ENCODE measurements at places on chromosomes 11 and 22.
A peak's percentile ranks its signal among the peaks of the same experiment; 100 is the strongest.

- no peak for DNase-seq
Observed at GRCh38 chr11:6505577-6506240, 8.6 kb downstream of the DNHD1 start.

- DNase-seq, result no peak
Observed at GRCh38 chr11:12606597-12606996, 67.6 kb upstream of the TEAD1 start.

- no peak for DNase-seq
Observed at GRCh38 chr11:131070365-131070764, 154.1 kb upstream of the SNX19 start.

- DNase-seq, result no peak
Observed at GRCh38 chr11:75158241-75158640, 7.3 kb downstream of the SLCO2B1 start.

- DNase-seq, result no peak
Observed at GRCh38 chr11:57324154-57324885, 432 bp downstream of the TNKS1BP1 start.

DNA sequence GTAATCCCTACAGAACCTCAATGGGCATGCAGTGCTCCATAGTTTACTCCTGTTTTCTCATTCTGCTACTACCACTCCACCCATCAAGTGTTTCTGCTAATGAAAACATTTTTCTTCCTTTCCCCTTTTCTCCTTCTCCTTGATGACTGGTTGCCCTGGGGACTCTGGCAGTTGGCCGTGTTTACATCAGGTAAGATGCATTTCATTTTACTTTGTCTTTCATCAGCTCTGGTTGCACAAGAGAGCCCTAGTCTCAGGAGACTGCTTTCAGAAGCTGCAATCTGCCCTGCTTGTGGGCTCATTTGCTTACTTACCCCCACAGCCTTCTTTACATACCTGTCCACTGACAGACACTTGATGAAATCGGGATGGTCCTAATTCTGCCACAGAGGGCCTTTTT lies 19.6 kb upstream of the LIMK2 start:
- no peak for DNase-seq

DNA sequence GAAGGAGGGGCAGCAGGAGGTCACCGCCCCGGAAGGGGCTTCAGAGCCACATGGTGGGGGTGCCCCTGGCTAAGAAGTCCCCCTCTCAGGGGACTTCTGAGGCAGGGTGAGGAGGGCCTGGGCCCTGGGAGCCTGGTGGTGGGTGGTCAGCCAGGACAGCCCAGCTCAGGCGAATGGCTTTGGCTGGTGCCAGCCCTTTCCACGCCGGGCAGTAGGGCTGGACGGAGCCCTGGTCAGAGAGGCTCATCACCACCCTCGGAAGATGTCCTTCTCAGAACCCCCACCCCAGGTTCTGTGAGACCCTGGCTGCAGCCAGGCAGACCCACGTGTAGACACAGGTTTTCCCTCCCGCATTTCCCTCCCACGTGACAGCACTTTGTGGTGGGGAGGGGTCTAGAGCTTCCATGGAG lies 35.9 kb downstream of the OSBPL5 start:
- DNase-seq, result no peak

DNA sequence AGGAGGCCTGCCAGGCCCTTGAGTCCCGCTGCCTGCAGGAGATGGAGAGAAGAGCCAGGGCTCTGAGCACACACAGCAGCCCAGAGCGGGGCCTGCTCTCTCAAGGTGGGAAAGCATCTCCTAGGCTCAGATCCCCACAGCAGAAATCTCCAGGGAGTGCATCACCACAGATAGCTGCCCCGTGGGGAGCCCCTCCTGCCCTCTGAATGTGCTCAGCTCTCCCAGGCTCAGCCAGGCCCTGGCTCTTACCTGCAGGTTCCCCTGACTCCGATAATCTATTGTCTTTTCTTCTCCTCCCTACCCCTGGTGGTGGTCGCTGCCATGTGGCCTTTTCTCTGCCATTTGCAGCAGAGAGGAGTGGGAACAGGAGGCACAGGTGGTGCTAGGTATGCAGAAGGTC lies 49.9 kb downstream of the BTG4 start:
- DNase-seq, result no peak

DNA sequence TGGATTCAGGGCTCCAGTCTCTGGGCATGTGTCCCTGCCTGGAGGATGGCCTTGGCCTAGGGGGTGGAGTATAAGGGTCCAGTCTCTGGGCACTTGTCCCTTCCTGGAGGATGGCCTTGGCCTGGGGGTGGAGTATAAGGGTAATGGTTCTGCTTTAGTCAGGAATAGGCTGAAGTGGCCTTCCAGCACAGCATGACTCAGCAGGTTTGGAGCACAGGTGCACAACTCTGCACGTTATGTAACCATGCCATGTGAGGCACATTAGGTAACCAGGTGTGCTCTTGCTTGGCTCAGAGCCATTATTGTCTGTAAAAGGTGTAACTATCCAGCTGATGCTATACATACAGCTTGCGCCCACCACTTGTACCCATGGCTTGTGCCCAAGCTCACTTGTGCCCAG lies 48.4 kb upstream of the POLD3 start:
- no peak for DNase-seq

DNA sequence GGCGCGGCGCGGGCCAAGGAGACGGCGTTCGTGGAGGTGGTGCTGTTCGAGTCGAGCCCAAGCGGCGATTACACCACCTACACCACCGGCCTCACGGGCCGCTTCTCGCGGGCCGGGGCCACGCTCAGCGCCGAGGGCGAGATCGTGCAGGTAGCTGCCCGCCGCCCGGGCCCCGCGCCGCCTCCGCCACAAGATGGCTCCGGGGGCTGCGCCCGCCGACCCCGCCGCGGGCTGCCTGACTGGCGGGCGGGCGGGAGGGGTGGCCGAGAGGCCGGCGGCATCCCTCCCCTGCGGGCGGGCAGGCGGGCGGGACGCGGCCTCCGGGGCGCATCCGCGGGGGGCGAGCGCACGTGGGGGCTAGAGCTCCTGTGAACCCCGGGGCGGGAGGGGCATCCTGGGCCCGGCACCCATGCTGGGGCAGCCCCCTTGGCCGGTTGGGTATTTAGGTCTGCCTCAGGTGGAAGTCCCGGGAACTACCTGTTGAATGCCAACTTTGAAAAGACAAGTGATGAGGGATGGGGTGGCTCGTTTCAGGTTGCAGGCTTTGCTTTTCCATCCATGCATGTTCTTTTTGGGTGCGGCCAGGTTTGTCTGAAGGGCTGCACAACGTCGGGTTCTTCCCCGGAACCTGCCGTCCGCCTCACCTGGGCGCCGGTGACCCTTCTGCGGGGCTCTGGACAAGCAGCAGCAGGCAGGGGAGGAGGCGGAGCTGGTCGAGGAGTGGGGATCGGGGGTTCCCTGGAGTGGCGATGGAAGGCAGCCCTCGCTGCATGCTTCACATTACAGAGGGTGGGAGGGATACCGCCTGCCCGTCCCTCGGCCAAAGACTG lies 760 bp downstream of the ZNRF3 start:
- DNase-seq, result no peak

DNA sequence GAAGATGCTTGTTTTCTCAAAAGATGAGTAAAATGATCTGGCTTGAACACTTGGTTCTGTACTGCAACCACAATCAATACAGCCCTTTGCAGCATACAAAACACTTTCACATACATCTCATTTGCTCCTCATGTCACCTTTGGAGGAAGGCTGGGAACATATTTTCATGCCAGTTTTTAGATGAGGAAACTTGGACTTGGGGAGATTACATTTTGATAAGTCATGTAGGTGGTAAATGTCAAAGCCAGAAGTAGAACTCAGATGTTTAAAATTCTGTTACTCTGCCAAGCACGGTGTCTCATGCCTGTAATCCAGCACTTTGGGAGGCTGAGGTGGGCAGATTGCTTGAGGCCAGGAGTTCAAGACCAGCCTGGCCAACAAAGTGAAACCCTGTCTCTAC lies 121.8 kb downstream of the MICAL2 start:
- DNase-seq, result no peak

DNA sequence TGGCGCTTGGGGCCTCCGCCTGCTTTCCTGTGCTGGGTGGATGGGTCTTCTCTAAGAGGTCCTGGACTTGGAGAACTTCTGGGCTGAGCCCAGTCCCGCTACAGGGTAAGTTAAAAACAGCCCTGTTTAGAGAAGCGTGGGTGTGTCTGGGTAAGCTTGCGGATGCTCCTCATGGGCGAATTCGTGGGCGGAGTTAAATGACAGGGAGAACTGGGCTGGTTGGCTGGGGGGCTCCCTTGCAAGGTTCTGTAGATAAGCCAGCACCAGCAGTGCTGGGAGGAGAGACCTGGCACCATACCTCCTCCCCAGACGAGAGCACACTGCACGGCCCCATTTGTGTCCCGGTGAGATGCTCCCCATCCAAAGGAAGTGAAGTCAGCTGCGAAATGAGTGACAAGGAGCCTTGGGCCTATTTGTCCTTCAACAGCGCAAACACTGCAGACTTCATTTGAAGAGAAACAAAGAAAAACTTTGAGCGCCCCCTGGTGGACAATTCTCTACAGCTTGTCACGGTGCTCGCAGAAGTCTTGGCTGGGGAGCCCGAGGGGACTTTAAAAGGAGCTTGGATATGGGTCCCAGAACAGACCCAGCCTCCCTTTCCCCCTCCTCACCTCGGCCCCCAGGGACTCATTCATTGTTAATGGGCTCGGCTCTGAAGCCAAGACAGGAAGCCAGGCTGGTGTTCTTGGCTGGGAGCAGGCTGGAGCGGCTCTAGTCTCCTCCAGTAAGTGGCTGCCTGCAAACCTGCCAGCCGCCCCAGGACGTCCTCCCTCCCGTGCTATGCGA lies 39.5 kb downstream of the TP53I11 start:
- peak; percentile 52 for DNase-seq

- no peak for DNase-seq
Observed at GRCh38 chr11:131690776-131691175, 320.4 kb downstream of the NTM start.

DNA sequence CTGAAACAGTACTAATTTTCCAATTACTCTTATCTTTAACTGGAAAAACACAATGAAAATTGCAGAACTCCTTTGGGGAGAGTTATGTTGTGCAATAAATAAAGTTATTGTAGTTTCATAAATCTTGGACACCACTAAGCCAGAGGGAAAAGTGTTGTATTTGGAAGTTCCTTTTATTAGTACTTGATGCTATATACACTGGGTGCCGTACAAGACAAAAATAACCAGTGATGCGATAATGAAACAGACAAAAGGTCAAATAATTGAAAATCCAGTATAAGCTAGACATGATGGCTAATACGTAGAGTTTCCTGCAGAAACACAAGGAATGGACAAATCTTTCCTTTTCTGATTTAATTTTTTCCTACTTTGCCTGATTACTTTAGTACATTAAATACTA lies 541.1 kb downstream of the ETS1 start:
- no peak for DNase-seq

DNA sequence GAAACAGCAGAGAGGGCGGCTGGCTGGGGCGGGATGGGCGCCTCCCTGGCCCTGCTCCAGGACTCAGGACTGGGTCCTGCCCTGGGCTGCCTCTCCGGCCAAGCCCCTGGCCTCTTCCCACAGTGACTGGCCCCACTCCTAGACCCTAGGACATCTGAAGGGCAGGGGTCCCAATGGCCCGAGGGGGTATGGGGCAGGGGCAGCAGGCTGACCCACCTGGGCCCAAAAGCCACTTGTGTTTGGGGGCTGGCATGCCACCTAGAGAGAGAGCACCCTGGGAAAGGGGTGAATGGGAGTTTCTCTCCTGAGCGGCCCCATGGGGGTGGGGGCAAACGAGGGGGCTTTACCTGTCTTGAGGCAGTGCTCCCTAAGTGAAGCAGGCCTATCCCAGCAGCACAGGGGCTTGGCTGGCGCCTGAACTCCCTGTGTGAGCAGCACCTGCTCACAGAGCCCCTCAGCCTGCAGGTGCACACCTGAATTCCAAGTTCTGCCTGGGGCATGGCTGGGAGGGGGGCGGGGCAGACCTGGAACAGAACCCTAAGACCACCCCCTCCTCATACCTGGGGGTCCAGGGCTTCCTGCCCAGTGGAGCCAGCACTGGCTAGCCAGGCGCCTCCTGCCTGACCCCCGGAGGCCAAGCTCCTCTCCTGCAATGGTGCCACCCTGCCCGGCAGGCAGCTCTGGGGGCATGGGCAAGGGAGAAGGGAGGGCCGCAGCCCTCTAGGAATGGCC lies 16.9 kb downstream of the DUSP8 start:
- no peak for DNase-seq

GRCh38 chr11:104380358-104380757 lies 216.4 kb upstream of the PDGFD start:
- no peak for DNase-seq

DNA sequence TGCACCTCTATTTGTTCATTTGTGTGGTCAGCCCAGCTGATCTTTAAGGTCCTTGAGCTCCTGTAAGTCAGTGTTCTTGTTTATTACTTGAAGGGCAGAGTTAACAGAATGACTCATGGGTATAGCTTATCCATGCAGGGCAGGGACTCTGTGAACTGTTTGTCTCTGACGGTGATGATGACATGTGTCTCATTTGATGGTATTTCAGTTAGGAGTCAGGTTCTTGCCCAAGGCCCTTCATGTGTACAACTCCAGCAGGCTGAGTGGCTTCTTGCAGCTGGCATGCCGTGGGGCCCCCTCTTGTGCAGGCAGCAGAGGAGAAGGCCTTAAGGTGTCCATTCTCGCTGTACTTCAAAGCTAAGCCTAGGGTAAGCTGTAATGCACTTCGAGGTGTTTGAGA lies 165.1 kb downstream of the DBX1 start:
- no peak for DNase-seq

DNA sequence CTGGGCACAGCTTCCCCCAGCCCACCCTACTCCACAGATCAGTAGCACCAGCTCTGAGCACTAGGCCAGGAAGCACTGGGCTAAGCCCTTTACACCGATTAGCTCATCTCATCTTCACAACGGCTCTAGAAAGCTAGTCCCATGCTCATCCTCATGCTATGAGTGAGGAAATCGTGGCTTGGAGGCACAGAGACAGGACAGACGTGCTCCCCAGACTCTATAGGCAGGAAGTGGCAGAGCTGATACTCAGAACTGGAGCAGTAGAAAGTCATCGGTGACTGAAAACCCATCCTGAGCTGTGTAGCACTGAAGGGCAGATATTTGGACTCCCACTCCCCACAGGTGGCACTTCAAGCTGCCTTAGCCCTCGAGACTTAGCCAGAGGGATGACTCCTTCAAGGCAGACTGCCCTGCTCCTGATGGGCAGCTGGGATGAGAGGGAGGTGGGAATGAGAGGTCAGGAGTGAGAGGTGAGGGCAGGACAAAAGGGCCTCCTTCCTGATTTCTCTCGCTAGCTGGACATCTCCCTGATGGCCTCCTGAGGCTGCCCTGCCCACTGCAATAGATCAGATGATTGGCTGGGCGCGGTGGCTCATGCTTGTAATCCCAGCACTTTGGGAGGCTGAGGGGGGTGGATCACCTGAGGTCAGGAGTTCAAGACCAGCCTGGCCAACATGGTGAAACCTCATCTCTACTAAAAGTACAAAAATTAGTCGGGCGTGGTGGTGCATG lies 9.7 kb downstream of the CD5 start:
- DNase-seq, result no peak

- no peak for DNase-seq
Observed at GRCh38 chr11:94635072-94635471, 67.9 kb downstream of the PIWIL4 start.

- no peak for DNase-seq
Observed at GRCh38 chr22:26536056-26536761, 23.9 kb upstream of the TFIP11 start.

- DNase-seq, result no peak
Observed at GRCh38 chr22:25208328-25208727, 8.7 kb downstream of the CRYBB3 start.

GRCh38 chr11:14809466-14809865 lies 82.6 kb downstream of the CYP2R1 start:
- DNase-seq, result no peak

GRCh38 chr22:35888181-35888870 lies 140.3 kb downstream of the RBFOX2 start:
- no peak for DNase-seq

- no peak for DNase-seq
Observed at GRCh38 chr22:37215890-37216289, 3.6 kb upstream of the SSTR3 start.

- DNase-seq, result no peak
Observed at GRCh38 chr11:132137289-132137980, 767.0 kb downstream of the NTM start.

Data from GDM1 (cell line).